Left ventricle myocardium superior (tissue), 1 donor: ENCODE measurements at places on chromosomes 16 and 17.

- DNase-seq: no peak
These were observed 27.7 kb downstream of the RTN4RL1 start for GRCh38 chr17:1997289-1997926.

DNA sequence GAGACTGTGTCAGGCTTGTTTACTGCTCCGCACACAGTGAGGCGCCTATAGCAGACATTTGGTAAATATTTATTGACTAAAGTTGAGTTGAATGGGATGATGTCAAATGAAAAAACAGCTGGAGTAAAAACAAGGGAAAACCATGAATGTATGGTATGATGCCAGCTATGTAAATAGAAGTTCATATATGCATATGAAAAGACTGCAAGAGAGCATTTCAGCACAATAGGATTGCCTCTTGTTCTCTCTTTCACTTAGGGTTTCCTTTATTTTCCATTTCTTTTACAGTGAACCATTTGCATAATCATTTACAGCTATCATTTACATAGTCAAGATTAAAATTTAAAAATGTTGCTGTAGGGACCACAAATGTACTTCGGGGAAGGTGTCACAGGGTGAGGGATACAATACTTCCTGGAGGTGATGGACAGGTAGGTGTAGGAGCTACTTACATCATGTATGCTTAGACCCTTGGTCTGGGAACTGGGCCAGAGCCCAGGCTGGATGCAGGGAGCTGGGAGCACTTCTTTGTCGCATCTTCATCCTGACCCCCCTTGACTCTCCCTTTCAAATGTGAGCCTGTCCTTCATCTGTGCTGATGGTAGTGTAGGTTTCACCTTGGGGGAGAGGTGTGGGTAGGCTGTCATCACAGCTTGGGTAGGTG is 113.3 kb downstream of the UTP18 start:
- DNase-seq: no peak

DNA sequence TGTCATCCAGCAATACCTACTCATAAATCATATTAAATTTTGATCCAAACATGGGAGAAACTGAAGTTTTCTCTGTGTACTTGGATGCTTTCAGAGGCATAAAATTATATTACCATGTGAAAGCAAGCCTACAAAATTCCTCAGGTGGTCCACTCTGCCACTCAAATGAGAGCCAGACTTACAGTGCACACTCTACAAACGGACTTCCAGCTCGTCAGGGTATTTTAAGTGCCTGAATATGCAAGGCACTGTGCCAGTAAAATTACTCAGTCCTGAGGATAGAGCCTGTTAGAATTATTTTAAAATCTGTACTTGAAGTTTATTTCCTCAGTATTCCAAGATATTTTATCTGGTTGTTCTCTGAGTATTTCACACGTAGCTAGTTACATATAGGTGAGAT is 54.5 kb downstream of the TENT4B start:
- DNase-seq: no peak

GRCh38 chr16:85037050-85037410 is 9.4 kb downstream of the KIAA0513 start:
- DNase-seq: no peak

DNA sequence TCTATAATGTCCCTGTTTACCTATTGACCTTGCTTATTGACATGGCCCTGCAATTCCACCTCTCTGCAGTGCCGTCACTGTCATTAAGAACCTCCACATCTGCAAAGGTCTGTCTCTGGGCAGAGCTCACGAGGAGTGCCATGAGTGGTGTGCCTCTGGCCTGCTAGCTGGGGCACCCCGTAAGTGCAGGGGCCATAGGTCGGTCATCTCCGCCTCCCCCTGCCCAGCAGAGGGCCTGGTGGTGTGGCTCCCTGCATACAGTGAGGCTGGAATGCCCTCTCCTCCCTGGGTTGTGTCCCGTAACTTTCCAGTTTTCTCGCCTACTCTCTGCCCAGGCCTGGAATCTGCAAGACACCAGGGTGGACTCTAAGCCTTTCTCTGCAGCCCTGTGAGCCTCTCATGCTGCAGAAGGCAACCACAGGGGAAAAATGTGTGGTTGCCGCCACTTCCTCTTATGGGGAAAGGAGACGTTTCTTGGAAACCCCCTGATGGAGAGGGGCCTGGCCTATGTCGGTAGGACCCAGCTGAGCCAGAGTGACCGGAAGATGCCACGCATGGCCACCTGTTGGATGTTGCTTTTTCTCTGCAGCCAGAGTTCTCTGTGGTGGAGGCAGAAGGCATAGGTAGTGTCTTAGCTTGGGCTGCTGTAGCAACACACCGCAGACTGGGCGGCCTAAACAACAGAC is 2.7 kb upstream of the SNX20 start:
- no peak for DNase-seq

- DNase-seq: peak; percentile 29
These were observed 97.7 kb downstream of the CBLN1 start for GRCh38 chr16:49183911-49184310.

DNA sequence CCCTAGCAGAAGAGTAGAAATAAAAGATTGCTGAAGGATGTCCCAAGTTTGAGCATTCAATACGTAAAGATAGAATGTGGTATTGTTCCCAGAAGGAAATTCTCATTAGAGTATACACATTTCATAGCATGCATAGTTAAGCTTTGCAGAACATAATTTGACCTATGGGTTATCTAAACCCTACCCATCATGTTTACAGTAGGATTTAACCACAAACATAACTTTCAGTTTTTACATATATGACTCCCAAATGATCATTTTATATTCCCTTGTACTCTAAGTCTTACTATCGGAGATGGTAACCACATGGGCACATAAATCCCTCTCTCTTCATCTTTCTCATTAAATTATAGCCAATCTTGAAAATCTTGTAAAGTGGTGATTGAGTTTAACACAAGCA is 50.9 kb downstream of the SYNRG start:
- no peak for DNase-seq

DNA sequence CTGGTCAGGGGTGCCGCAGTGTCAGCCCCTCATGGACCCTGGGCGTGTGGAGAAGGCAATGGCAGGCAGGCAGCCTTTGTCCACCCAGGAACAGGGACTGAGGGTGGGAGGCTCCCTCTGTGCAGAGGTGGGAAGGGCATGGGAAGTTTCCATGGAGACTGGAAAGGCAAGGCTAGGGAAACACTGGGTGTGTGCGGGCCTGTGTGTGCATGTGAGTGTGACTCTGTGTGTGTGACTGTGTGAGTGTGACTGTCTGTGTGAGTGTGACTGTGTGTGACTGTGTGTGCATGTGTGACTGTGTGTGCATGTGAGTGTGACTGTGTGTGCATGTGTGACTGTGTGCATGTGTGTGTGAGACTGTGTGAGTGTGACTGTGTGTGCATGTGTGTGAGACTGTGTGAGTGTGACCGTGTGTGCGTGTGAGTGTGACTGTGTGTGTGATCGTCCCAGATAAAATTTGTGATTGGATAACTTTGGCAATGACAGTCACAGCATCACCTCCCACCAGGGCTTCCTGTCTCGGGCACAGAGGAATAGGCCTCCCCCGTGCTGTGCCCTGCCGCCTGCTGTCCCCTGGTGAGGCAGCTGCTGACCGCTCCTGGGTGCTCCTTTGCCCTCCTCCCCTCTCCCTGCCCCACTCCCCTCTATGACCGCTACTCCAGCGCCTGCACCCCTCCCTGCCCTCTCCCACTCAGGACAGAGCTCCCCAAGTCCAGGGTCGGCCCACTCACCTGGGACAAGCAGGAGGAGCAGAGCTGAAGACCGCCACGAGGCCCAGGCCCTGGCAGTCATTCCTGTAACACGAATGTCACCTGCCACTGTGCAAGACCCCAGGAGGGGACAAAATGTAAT is 698 bp downstream of the CD300C start:
- no peak for DNase-seq

DNA sequence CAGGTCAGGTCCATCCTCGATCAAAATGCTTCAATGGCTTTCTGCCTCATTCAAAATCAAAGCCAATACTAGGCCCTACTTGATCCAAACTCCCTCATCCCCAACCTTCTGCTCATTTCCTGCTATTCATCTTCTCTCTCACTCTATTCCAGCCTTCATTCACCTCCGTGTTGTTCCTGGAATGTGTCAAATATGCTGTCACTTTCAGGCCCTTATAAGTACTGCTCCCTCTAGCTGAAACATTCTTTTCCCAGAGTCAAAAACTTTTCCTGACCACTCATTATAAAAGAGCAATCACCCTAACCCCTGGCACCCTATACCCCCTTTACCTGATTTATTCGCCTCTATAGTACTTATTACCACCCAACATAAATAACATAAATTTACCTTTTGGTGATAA is 303.7 kb upstream of the PMFBP1 start:
- no peak for DNase-seq

- no peak for DNase-seq
These were observed 56.6 kb upstream of the NFAT5 start for GRCh38 chr16:69509125-69509524.

DNA sequence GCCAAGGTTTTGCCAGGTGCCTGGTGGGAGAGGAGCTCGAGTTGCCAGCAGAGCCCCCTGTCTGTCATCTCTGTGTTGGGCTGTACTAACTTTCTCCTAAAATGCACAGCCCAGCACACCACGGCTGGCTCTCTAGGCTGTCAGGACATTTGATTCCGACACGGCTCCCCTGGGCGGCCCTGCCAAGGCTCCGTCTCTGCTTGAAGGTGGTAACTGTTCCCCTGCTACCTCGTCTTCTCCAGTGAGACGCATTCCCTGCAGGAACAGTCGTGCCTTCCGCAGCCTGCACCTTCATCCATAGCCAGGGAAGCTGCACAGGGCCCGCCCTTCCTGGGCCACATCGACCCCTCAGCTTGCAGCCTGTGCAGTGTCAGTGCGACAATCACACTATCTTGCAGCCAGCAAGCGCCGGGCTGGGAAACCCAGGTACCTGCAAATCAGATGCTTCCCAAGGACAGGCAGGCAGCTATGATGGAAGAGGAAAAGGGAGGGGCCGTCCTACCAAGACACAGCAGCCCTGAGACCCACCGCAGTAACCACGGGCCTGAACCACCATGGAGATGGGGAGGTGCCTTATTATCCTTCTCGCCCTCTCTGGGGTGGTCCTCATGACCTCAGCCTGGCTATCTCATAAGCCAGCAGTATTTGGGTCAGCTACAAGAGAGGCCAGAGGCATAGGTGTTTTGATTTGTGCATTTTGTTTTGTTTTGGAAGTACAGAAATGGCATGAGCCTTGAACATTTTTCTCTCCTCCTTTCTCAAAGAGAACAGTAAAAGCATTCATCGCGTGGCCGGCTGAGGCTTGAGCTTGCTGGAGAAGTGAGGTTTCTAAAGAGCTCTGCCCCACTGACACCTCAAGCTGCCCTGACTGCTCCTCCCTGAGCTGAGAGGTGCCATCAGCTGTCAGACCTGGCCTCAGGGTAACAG is 361.7 kb upstream of the TNRC6C start:
- DNase-seq: no peak

DNA sequence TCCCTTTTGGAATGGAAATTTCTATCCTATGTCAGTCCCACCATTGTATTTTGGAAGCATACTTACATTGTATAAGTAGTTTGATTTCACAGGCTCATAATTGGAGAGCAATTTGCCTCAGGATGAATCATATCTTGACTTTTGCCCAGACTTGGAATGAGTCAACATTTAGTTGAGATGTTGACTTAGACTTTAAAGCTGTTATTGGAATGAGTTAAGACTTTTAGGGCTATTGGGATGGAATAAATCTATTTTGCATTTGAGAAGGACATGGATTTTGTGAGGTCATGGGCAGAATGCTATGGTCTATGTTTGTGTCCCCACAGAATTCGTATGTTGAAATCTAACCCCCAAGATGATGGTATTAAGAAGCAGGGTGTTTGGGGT is 12.2 kb upstream of the ZNF594 start:
- DNase-seq: no peak

- DNase-seq: no peak
These were observed 35.4 kb downstream of the XYLT1 start for GRCh38 chr16:17435318-17435717.

DNA sequence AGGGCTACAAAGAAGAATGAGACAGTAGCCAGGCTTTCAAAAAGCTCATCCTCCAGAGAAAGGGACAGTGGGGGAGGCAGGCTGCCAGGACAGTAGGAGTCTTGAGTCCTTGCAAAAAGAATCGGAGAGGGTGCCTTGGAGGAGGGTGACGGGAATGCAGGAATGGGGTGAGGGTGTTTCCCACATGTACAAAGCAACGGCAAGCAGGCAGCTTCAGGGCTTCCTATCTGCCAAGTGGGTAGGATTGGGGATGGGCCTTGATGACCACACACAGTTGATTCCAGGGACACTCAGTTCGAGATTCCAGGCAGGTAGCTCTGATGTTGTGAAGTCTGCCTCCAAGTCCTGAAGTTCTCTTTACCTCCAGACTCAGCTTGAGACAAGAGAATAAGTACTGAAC is 54.4 kb downstream of the C17orf67 start:
- DNase-seq: no peak

DNA sequence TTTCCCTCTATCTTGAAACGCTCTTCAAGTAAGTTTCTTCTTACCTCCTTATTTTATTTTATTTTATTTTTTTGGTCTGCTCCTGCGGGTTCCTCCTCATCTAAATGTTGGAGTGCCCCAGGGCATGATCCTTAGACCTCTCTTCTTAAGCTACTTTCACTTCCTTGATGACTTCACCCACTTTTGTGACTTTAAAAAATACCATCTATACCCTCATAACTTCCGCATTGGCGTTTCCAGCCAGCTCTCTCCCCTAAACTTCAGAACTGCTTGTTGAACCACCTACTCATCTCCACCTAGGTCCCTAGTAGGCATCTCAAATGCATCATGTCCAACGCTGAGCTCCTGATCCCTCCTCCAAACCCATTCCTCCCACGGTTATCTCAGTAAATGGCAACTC is 51.4 kb upstream of the NFAT5 start:
- no peak for DNase-seq

DNA sequence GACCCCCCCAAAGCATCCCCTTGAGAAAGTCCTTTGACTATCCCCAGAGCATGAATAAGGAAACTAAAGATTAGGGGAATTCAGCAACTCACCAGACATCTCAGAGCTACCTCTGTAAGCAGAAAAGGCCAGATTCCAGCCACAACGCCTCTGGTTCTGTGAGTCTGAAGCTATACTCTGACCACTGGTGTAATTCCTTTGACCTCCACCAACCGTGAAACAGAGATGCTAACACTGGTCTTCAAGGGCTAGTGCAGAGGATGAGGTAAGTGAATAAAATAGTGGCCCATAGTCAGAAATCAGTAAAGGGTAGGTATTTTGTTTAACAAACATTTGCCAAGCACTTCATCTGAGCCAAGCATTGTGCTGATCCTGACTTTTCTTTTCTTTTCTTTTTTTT is 353.4 kb downstream of the NPIPA8 start:
- DNase-seq: no peak

GRCh38 chr16:77195411-77195810 is 3.8 kb upstream of the SYCE1L start:
- no peak for DNase-seq

- peak; percentile 26 for DNase-seq
These were observed 173.4 kb downstream of the RAB11FIP4 start for GRCh38 chr17:31564883-31565301.

GRCh38 chr17:72591289-72592241 is 470.7 kb downstream of the SOX9 start:
- DNase-seq: peak; percentile 29

DNA sequence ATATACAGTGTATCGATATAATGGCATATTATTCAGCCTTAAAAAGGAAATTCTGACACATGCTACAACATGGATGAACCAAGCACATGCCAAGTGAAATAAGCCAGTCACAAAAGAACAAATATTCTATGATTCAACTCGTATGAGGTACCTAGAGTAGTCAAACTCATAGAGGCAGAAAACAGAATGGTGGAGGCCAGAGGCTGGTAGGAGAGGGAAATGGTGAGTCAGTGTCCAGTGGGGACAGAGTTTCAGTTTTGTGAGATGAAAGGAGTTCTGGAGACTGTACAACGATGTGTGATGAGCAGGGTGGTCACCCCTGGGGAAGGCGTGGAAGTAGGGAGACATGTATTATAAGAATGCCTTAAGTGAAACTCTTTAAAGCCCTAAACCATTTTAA is 39.9 kb downstream of the RNF157 start:
- DNase-seq: no peak
